ENCODE measurements at places on chromosomes 16 and 17. TPM values are rescaled to one million over a fixed set of nuclear protein-coding genes. Genes with fewer than 3 reads are reported as not detected.

- DNase-seq, result no peak
Measured at GRCh38 chr17:77107506-77108433, 33.0 kb upstream of the SEC14L1 start.

GRCh38 chr17:14310605-14311004 lies 9.7 kb downstream of the HS3ST3B1 start:
- peak; percentile 72 for DNase-seq

SLC12A3 gene
- not detected for total RNA-seq

DNA sequence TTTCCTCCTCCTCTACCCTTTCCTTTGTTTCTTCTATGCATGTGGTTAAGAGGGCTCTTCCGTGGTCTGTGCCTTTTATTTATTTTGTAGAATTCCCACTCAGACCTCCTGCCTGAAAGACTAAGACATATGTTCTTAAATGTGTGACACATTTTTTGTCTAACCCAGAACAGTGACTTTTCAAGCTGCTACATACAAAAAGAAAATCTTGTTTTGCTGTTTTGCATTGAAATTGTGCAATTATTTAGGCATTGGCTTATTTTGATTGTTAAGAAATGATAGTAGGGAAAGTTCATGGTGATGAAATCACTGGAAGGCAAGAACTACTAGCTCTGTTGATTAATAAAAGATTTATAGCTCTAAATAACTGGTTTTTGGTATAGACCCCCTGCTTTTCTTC lies 76.8 kb downstream of the TUBD1 start:
- no peak for DNase-seq

HS3ST3A1 gene
- total RNA-seq, result 8.6 TPM

ACE gene
- total RNA-seq, result 9.6 TPM

PRR35 gene
- total RNA-seq, result not detected

FOXN1 gene
- total RNA-seq, result 3.4 TPM

- DNase-seq, result no peak
Measured at GRCh38 chr16:30722916-30723315, 23.9 kb downstream of the SRCAP start.

- DNase-seq, result no peak
Measured at GRCh38 chr16:55490301-55490700, 11.3 kb downstream of the MMP2 start.

- no peak for DNase-seq
Measured at GRCh38 chr17:40873255-40873654, 6.2 kb upstream of the KRT12 start.

- no peak for DNase-seq
Measured at GRCh38 chr17:38449364-38449763, 21.1 kb downstream of the ARHGAP23 start.

SRP68 gene
- 52.8 TPM for total RNA-seq
